NCI-H1092 (cell line): ENCODE measurements at places on chromosomes 16 and 17.

DNA sequence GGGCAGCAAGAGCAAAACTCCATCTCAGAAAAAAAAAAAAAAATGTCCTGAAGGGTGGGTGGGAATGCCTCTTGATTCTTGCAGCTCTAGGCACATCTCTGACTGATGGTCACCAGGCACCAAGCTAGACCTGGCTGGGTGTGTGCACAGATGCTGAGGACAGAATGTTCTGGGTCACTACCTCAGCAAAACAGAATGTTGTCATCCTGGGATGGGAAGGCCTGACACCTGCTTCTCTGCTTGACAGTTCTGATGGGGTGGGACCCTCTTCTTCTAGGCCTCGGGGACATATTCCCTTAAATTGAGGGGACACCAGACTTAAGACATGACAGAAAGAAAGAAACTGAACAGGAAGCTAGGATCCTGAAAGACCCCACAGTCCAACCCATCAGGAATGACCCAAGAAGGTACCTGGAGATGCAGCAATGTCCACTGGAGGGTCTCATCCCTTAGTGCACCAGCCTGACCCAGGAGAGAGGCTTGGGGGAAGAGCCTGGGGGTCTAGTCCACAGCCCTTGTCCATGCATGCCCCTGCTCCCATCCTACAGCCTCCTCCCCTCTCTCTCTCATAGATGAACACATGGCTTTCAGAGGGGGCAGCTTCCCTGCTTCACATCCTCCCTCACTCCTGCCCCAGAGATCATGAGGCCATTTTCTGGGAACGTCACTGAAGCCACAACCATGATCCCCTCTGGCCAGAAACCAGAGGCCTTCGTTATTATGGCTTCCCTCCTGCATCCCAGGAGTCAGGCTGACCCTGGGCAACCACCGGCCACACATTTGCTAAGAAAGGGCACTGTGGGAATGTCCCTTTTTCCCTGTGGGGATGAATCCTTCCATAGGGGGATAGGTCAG lies 3.8 kb upstream of the STAT5B start:
- DNase-seq, result no peak

- DNase-seq, result no peak
Measured at GRCh38 chr17:69300222-69300621, 26.7 kb downstream of the ABCA5 start.

DNA sequence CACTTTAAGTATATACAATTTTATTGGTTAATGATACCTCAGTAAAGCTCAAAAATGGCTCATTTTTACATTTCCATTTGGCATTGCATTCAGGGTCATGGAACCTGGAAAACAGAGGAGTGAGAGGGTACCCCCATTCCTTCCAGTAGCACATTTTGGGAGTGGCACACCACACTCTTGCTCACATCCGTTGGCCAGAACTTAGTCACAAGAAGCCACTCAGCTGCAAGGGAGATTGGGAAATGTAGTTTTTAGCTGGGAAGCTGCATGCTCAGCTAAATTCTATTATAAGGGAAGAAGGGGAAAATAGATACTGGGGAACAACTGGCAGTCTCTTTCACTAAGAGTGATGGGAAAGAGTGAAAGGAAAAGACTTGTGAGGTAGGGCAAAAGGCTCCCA lies 102.5 kb upstream of the TMEM97 start:
- no peak for DNase-seq

GRCh38 chr17:61904094-61904710 lies 23.6 kb downstream of the INTS2 start:
- no peak for DNase-seq

DNA sequence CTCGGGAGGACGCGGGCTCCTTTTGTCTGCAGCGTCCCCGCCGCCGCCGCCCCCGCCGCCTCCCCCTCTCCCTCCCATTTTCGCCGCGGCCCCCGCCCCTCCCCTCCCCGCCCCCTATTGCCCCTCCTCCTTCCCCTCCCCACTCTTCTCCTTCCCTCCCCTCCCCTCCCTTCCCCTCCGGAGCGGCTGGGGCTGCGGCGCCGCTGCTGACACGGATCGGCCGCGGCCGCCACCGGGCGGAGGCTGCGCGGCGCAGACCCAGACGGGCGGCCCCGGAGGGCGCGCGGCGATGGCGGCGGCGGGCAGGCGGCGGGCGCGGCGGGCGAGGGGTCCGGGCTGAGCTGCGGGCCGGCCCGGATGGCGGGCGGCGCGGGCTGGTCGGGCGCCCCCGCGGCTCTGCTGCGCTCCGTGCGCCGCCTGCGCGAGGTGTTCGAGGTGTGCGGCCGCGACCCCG lies at the start of gene RAB11FIP4:
Gene RAB11FIP4 (plus strand): TSS at position 180 of the 454 bp plus-strand sequence. CDS start 178 bp downstream, at position 358.
- no peak for DNase-seq

GRCh38 chr16:85984947-85985451 lies 86.0 kb downstream of the IRF8 start:
- DNase-seq, result no peak

DNA sequence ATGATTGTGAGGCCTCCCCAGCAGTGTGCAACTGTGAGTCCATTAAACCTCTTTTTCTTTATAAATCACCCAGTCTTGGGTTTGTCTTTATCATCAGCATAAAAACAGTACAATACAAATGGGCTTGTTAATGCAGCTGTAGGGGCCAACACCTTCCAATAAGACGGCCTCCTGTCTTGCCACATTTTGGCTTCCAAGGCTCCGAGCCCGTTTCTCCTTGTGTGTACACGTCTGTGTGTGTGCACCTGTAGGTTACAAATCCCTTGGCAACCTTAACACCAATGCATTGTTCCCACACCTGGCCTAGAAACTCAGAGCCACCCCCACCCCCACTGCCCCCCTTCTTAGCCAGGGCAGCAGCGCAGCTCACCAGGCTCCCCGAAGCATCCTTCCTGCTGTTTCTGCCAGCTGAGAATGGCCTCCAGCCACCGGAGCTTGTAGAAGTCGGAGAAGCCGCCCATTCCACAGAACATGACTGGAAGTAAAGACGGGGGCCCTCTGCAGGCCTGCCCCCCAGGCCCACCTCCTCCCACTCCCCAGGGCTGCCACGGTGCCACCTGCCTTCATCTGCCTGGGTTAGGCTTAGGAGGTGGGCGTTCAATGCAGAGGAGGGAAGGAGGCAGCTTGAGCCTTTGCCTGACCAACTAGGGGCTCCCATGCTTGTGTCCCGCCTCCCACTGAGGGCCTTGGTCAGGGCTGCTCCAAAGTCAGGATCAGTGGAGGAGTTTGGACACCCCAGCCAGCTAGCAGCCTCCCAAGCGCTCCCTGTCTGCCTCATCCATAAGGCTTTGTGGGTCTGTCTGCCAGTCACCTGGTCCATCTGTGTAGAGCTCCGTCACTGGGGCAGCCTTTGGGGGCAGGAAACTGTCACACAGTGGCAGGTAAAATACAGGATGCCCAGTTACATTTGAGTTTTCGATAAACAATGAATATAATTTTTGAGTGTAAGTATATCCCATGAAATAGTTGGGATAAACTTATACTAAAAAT lies 10.6 kb downstream of the C16orf89 start:
- DNase-seq, result no peak

DNA sequence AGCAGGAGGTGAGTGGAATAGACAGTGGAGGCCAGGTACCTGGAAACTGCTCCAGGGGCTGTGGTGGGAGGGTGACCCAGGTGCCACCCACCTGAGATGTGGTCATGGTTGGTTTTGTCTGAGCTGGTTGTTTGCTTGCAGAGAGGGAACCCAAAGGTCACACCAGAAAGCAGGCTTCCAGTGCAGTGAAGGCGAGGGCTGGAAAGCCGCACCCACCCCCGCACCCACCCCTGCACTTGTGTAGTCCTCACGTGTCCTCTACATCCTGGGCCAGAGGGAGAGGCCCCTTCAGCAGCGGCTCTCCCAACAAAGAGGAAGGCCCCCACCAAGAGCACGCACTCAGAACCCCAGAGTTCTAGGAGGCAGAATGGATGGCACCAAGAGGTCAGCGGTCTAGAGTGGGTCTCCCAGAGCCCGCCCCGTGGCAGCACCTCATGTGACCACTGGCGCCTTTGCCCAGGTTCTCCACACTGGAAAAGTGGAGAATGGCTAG lies 92.6 kb upstream of the CBX4 start:
- no peak for DNase-seq

DNA sequence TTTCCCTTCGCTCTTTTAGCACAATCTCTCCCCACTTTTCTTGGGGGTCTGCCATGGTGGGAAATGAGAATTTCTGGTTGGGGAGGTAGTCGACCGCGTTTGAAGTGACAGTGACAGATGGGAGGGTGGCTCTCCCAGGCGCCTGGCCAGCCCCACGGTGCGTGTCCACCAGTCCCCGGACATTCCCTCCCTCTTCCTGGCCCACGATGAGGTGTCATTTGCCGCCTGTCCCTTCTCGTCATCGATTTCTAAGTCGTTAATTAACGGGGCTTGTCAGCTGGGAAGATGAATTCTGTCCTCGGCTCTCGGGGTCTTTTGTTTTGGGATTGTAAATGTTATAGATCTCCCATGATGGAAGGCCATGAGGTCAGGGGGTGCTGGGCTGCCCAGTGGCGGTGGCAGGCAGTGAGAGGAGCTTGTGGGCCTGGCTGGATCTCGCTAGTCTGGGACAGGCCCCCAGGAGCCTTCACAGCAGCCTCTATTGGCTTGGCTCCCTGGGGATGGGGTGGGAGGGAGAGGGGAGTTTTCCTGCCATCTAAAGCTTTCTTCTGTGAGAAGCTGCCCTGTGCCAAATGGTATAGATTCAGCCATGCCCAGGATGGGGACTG lies 164.2 kb downstream of the MRM1 start:
- no peak for DNase-seq

DNA sequence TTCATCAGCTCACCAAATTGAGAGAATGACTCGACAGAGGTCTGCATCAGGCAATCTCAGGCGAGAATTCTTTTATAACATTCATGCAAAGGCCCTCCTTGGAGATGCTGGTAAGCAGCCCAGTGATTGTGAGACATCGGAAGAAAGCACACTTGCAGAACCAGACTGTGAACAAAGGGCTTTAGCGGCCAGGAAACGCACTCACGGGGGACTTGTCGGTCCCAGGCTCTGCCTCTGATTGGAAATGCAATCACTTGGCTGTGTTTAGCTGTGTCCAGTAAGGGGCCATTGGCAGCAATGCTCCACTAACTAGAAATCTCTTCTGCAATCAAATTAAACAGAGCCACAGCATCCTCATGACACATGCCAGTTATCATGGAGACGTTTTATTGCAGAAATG lies 226.7 kb upstream of the CDH13 start:
- no peak for DNase-seq

GRCh38 chr16:28052274-28053128 lies 11.0 kb downstream of the GSG1L start:
- DNase-seq, result no peak

DNA sequence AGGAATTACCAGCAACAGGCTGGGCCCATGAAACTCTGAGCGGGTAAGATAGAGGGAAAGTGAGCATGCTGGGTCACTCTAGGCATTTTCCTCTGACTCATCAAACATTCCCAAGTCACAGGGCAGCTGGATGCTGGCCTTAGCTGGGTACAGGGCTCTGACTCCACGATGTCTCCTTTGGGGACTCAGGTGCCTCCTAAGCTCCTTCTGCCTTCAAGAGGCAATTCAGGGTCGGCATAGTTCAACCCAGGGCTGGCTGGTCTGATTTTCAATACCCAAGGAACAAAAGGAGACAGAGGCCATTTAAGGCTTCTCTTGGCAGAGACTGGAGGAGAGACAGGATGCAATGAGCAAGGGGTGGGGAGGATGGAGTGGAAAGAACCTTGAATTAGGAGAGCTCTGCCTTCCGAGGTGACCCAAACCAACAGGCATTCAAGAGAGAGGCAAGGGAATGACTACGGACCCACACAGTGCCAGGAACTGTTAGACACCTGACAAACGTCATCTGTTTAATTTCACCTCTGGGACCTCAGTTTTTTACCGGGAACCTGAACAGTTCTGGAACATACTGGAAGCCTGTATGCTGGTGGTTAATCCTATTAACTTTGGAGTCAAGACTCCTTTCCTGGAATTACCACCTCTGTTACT lies 910 bp downstream of the WBP2 start:
- DNase-seq, result no peak

DNA sequence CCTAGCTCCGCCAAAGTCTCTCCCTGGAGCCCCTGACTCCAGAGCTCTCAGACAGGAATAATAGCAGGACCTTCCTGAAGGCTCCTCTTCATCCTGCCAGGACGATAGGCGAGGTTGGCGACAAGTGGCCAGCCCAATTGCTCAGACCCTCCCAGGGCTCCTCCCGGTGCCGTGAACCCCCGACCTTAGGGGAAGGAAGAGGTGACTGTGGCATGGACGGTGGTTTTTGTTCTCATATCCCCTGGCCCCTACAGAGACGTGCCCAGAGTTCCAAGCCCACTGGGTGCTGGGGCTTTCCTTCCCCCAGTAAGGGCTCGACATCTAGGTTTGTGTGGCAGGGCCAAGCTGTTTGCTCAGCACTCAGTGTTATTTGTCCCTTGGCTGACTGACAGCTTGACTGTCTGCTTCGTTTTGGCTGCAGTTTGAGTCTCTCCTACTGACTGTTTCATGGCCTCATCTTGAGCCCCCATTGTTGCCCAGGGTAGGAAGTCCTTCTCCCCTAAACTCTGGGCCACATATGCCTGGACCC lies 4.6 kb upstream of the ADCY7 start:
- peak; percentile 68 for DNase-seq

- DNase-seq, result no peak
Measured at GRCh38 chr17:59842901-59843652, 49.7 kb downstream of the TUBD1 start.

DNA sequence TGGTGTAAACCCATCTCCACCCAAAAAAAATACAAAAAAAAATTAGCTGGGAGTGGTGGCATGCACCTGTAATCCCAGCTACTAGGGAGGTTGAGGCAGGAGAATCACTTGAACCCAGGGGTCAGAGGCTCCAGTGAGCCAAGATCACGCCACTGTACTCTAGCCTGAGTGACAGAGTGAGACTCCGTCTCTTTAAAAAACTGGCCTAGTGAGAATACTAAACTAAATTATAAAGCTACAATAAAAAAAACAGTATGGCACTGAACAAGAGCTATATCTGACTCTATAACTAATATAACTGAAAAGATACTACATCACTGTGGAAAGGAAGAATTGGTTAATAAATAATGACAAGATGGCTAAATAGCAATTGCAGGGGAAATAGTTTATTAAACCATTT lies 6.4 kb downstream of the SMURF2 start:
- DNase-seq, result no peak

- DNase-seq, result no peak
Measured at GRCh38 chr16:13143551-13143950, 242.2 kb downstream of the SHISA9 start.
